ENCODE measurements at places on chromosomes 5 and 9.

- DNase-seq = no peak
Observed at GRCh38 chr5:110053824-110054223, 364.1 kb downstream of the MAN2A1 start.

GRCh38 chr9:106146066-106146840 lies 451.9 kb downstream of the TMEM38B start:
- DNase-seq = no peak

- DNase-seq = peak; percentile 71
Observed at GRCh38 chr5:141914199-141914743, 9.4 kb upstream of the DELE1 start.

- DNase-seq = no peak
Observed at GRCh38 chr9:26904671-26905070, 12.1 kb upstream of the CAAP1 start.

GRCh38 chr5:72436796-72437471 lies 70.3 kb downstream of the ZNF366 start:
- DNase-seq = no peak

- no peak for DNase-seq
Observed at GRCh38 chr5:171700318-171700912, 85.2 kb upstream of the SMIM23 start.

DNA sequence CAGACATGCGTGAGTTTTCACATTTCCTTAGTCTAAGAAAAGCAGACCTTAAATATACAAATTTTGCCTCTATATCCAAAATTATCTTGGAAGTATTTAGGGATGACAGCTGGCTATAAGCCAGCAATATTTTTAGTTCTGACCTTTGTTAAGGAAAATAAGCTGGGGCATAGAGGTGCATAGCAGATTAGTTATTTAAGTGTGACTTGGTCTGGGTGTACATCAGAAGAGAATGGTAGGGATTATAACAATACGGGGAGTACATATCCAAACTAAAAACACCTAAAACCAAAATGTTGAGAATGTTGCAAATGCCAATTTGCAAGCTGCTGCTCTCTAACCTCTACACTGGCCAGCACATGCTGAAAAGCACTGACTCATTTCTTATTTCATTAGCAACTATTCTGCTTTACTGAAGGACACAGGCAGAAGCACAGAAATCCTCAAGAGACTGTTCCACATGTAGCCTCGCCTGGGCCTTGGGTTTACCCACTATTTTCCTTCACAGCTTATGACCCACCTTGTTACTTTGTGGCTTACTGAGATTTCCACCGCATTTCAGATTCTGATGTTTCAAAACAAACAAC lies 22.3 kb downstream of the LEAP2 start:
- no peak for DNase-seq

- DNase-seq = no peak
Observed at GRCh38 chr5:145943674-145944121, 7.3 kb downstream of the SH3RF2 start.

GRCh38 chr5:131193106-131193505 lies 22.4 kb downstream of the LYRM7 start:
- DNase-seq = no peak

DNA sequence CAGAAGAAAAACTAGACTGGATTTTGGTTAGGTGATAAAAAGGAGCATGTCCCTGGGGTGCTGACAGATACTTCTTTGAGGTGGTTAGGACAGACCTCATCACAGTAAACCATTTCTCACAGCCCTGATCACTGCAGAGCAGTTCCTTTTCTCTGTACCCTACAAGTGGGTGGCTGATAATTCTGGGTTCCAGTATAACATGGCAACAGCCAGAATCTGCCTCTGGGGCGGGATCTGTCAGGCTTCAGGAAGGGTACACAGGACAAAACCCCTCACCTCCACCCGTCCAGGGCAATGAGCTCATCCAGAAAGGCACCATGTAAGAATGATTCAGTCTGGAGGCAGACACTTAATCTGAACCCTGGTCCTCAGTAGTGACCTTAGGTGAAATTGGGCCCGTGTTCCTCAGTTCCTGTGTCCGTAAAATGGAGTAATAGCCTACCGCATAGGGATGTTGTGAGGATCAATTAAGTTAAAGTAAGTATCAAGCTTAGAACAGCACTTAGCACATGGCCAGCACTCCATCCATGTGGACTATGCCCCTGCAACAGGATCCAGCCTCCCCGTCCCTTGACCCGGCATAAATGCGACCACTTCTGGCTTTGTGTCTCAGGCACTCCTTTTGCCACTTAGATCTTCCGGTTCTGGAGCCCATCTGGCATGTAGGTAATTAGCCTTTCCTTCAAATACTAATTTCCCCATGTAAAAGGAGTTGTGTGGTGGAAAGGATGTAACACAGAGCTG lies 129.2 kb downstream of the LHFPL2 start:
- DNase-seq = no peak

DNA sequence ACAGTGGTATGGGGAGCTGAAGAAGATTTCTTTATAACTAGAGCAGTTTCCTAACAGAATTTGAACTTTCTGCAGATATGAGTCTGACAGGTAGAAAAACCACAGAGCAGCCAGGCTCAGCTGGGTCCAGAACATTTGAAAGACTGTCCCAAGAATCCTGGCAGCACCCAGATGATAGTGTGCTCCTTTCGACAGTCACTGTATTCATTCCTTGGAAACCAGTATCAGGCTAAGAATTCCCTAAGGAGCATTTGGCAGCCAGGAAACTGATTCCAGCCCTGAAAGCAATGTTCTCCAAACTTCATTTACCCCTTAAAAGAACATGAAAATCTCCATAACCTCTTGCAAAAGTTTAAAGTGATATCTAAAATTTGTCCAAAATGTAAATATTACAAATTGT lies 123.0 kb upstream of the MTAP start:
- DNase-seq = no peak

DNA sequence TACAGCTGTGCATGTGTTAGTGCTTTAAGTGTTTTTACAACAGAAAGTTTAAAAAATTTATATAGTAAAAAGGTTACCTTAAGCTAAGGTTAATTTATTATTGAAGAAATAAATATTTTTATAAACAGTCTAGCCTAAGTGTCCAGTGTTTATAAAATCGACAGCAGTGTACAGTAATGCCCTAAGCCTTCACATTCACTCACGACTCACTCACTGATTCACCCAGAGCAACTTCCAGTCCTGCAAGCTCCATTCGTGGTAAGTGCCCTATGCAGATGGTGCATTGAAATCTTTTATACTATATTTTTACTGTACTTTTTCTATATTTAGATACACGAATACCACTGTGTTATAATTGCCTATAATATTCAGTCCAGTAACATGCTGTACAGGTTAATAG lies 159.1 kb downstream of the ROR2 start:
- no peak for DNase-seq

DNA sequence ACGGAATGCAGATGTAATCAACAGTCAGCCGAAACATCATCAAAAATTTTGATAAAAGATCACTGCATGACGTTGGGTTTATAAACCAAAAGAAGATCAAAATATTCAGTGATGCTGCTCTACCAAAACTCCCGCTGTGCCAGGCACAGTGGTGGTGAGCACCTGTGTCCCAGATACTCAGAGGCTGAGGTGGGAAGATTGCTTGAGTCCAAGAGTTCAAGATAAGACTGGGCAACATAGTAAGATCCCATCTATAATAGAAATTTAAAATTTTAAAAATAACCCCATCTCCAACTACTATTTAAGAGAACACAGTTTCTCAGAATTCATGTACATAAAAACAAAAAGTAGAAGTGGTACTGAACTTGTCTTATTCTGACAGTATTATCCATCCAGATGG lies 3.8 kb downstream of the LMAN2 start:
- no peak for DNase-seq

DNA sequence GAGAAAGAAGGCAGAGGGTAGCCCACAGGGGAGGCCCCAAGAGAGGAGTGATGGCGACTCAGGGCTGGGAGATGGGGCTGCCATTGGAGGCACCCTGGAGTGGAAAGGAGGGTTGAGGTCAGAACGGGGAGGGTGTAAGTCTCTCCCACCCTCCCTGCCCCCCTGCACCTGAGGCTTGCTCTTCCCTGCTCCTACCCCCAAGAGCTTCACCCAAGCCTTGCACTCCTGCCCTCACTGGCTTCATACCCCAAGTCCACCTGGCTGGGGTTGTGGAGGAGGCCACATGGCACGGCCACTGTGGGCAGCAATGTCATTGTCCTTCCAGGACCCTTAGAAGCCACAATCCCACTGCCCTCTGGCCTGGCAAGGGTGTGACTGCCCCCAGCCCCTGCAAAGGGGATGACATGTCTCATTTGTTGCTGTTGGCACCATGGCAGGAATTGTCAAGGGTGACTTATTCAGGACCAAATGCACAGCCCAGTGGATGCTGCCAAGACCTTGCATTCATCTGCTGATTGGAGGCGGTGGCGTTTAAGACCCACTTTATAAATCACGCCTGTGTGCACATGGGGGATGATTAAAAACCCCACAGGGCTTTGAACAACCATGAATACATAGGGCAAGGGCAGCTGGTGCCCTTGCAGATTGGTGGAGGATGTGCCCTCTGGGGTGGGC lies 47.6 kb upstream of the RNU6ATAC start:
- peak; percentile 38 for DNase-seq

DNA sequence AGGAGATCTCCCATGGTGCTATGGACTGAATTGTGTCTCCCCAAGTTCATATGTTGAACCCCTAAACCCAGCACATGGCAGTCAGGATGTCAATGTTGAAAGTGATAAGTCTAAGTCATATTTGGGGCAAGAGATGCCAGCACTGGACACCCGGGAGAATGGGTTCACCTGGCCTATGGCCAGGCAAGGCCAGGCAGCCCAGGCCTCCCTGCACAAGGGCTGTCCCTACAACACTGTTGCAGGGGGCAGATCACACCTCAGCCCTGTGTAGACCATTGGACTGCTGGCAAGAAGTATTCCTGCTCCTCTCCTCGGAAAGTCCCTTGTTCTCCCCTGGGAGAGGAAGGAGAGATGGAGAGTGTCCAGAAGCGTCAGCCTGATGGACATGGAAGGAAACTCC lies 240.5 kb downstream of the GADD45G start:
- no peak for DNase-seq

DNA sequence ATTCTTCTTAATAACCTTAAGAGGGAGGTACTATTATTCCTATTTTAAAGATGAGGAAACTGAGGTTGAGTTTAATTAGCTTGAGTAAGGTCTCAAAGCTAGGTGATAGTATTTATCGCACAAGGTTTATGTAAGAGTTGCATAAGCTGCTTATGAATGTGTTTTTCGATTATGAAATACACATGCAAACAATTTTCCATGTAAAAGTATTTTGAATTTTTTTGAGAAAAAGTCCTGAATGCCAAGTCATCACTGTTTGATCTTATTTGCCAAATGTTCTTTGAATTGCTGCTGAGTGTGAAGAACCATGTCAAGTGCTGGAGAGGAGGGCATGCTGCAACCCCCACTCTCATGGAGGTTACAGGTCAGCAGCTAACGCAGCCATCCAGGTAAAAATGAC lies 174.4 kb downstream of the CARTPT start:
- no peak for DNase-seq

DNA sequence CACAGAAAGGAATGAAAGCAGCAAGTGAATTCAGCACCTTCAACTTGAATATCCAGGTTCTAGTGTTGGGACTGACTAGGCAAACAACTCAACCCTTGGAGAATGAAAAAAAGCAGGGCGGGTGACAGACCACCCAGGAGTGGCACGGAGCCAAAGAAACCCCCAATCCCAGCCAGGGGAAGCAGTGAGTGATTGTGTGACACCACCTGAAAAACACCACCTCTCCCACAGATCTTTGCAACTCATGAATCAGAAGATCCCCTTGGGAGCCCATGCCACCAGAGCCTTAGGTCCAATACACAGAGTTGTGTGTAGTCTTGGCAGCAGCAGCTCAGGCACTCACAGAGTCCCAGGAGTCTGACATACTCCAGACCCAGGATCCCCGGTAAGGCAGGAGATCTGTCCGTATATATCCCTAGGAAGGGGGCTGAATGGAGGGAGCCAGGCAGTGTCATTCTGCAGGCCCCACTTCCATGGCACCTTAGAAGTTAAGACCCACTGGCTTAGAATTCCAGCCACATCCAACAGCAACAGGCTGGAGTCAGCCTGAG lies 22.1 kb upstream of the ROR2 start:
- DNase-seq = no peak

GRCh38 chr5:89988998-89989655 lies 420.4 kb downstream of the CETN3 start:
- DNase-seq = no peak

DNA sequence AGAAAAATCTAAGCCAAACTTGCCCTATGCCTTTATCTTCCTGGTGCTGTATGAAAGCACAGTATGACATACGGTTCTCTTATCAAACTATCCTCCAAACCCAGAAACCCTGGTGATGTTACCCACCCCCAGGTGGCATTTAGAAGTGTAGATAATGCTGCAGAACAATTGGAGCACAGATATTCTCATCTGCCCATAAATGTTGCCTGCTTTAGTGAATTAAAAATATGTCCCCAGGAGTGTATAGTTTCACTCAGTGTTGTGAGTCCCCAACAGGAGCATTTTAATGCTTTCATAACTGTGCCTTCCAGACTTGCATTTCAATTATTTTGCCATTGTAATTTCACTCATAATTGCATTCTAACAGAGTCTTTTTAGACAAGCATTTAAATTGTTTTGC lies 50.8 kb downstream of the SV2C start:
- DNase-seq = no peak

GRCh38 chr5:129135633-129136032 lies 41.1 kb downstream of the ISOC1 start:
- no peak for DNase-seq

- peak; percentile 71 for DNase-seq
Observed at GRCh38 chr5:157456301-157456700, 3.7 kb upstream of the NIPAL4 start.

DNA sequence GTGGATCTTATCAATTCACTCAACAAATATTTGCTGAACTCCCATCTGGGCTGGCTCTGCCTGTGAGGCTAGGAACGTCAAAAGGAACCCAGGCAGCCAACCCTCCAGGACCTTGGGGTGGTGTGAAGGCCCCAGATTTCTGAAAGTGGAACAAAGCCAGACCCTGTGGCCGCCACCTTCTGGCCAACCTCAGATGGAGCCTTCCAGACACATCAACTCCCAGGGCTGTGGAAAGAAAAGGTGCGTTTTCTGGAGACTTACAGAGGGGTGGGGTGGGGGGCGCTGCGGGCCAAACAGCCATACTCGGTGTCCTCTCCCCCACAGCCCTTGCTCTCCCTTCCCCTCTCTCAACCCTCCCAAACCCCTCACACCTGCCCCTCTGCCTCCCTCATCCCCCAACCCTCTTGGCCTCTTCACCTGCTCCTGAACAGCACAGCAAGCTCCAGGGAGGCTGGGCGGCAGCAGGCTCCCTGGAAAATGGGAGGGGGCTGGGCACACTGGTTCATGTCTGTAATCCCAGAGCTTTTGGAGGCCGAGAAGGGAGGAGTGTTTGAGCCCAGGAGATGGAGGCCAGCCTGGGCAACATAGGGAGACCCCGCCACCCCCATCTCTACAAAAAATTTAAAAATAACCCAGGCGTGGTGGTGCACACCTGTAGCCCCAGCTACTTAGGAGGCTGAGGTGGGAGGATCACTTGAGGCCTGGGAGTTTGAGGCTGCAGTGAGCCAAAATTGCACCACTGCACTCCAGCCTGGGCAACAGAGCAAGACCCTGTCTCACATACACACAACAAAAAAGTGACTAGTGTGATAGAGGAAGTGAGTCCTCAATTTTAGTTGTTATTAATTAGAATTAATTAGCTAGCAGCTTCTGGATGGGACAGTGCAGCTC lies 45.0 kb upstream of the PRRC2B start:
- no peak for DNase-seq

Data from posterior cingulate gyrus (tissue), 11 donors.